ENCODE measurements at places on chromosomes 5 and 9.
A peak's percentile ranks its signal among the peaks of the same experiment; 100 is the strongest.

GRCh38 chr9:107667231-107668070, 177.9 kb upstream of the KLF4 start:
- no peak for DNase-seq

DNA sequence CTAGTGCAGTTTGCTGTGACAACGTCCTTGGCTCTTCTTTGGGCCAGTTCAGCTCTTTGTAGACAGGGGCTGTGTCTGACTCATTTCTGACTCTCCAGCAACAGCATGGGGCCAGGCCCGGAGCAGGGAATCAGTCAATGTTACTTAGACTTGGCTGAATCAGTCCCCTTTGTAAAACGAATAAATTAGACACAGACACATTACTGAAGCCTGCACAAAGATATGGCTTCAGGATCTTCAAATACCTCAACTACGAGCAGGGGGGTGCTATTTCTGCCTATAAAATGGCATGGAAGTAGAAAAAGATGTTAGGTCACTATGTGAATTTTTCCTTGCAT, 204.7 kb downstream of the TTLL11 start:
- DNase-seq: no peak

- no peak for DNase-seq
Measured at GRCh38 chr9:120891884-120892747, 15.1 kb upstream of the PHF19 start.

GRCh38 chr5:108655750-108656450, 91.8 kb upstream of the FER start:
- DNase-seq: no peak

GRCh38 chr9:136921307-136921706, 23.2 kb downstream of the FBXW5 start:
- no peak for DNase-seq

DNA sequence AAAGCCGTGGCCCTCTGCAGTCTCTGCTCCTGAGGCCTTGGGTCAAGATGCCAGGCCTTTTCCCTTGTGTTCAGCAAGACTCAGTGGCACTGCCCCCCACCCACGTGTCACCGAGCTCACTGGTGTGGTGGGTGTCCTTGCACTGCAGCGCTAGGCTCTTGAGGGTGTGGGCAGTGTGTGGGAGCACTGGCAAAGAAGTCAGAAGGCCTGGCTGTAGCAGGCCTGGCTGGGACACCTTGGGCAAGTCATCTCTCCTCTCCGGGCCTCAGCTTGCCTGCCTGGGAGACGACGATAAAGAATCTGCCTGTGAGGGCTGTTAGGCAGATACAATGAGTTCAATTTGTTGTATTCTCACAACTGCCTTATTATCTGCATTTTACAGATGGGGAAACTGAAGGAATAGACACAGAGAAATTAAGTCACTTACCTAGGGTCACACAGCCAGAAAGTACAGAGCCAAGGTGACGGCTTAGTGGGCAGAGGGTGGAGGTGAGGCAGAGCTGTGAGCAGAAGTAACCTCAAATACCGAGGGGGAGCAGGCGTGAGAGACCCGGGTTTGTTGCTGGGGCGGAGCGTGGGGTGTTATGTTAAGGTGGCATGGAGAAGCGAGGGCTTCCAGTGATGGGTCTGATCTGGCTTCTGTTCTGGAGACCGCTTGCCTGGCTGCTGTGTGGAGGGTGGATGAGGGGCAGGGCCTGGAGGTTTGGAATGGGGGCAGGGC, 1.4 kb downstream of the TSPAN17 start:
- no peak for DNase-seq

DNA sequence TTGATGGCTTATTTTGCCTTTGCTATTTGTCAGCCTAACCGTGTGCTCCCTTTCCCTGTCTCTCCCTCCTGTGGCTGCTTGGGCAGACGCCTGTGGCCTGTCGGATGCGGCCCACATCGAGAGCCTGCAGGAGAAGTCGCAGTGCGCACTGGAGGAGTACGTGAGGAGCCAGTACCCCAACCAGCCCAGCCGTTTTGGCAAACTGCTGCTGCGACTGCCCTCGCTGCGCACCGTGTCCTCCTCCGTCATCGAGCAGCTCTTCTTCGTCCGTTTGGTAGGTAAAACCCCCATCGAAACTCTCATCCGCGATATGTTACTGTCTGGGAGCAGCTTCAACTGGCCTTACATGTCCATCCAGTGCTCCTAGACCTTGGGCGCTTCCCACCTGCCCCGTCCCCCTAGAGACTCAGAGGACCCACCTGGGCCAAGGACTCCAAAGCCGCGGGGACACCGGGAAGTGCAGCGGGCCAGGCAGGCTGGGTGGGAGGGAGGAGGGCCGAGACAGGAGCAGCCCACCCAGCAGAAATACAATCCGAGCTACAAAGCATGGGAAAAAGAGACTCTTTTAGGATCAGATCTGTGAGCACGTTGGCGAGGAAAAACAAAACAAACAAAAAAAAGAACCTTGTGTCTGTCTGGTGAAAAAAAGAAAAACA, 10.6 kb downstream of the NR2F1 start:
- DNase-seq: peak; percentile 51

- DNase-seq: no peak
Measured at GRCh38 chr9:25094518-25094917, 548.8 kb upstream of the IZUMO3 start.

GRCh38 chr5:138636398-138636944, 61.3 kb upstream of the HSPA9 start:
- no peak for DNase-seq

DNA sequence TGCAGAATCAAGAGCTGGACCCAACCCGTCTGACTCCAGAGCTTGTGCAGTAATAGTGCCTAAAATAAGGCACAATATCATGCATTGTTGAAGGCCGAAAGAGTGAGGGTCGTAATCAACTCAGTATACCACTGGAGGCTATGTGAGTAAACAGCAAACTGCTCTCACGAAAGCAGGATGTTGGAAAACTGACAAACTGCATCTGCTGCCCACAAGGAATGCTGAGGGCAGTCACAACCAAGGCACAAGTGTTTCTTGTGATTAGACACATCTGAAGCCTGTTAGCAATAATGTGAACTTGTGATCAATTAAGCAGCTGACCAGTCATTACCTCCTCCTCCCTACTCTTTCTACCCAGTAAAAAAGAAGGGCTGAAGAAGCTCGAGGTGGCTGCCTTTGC, 48.8 kb downstream of the TRPM3 start:
- no peak for DNase-seq

DNA sequence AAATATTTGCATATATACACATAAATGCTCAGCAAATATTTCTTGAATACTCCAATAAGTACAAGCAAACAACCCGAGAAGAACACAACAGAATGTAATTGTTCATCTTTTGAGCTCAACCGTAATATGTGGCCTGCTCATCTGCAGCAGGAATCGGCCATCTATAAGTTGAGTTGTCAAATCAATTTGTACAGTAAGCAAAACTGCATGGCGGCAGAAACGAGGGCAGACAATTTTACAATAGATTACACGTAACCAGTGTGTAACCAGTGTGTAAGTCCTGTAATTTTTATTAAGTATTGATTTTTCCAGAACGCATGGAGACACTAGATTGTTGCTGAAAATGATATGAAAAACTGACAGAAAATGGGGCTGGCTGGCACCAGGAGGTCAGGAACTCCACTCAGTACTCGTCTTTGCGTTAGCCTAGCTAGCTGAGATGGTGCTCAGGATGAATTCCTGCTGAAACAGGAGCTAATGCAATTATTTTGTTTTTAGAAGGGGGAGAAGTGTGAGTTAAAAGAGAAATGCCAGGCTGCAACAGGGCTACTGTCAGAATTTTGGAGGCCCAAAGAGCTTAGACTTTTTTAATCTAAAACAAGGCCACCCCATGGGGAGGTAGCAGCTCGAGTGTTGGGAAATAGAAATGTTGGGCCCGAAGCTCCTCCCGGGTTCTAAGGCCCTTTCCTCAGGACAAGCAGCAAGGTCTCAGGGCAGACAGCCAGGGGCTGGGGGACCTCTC, 682 bp downstream of the DHX29 start:
- DNase-seq: no peak

DNA sequence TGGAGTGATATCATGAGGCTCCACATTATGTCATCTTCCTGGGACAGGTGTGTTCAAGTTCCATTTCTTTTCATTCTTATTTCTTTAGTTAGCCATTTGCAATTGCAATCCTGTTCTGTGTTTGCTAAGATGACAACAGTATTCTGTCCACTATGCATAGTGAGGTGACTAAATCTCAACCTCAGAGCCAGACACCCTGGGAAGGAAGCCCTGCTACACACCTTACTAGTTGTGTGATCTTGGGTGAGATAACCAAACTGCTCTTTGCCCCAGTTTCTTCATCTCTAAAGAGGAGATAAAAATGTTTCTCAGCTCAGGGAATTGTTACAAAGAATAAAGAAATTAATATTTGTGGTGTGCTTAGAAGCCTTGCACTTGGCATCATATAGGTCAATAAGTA, 215.1 kb upstream of the RPS23 start:
- DNase-seq: no peak

Measured in WTC11 (cell line).